ENCODE measurements at places on chromosomes 7 and 10. TPM values are rescaled to one million over a fixed set of nuclear protein-coding genes. Genes with fewer than 3 reads are reported as not detected.

The NOC3L gene
- 26.5 TPM for total RNA-seq

The STEAP4 gene
- total RNA-seq = not detected

GRCh38 chr10:49362596-49363260, 33.2 kb downstream of the DRGX start:
- H3K36me3 ChIP-seq = no peaks in the 10 kb centered on the region
- DNase-seq = no peak
- no peak overlapping the region for H3K27ac ChIP-seq
- peaks cover 7% of the 10 kb centered on the region for H3K27me3 ChIP-seq

- no peaks in the 10 kb centered on the region for H3K4me1 ChIP-seq
- peaks cover 4% of the 10 kb centered on the region for H3K27me3 ChIP-seq
- no peak overlapping the region for H3K27ac ChIP-seq
- H3K4me3 ChIP-seq = no peak overlapping the region
- DNase-seq = no peak
These were observed 18.2 kb downstream of the CALML5 start for GRCh38 chr10:5481121-5481520.

DNA sequence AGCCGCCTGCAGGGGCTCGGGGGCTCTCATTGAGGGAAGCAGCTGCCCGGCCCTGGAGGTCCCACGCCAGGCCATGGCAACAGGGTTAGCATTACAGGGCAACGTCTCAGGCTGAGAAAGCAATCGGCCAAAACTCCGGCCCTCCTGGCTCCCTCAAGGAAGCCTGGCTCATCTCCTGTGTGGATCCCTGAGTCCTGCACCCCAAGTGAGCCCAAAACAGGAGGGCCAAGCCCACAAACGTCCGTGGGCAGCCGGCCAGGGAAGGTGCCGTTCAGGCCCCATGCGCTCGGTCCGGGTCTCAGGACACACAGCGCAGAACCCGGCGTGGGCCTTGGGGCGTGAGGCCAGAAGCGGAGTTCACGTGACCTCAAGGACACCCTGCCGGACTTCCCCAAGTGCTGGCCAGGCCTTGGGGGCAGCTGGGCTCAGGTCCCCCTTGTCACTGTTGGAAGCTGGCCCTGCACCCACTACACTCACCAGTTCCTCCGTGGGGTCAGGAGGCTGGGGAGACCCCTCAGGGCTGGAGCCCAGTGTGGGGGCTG, 8.0 kb upstream of the PWWP2B start:
- H3K27ac ChIP-seq = no peak overlapping the region
- H3K36me3 ChIP-seq = no peaks in the 10 kb centered on the region
- peaks cover 10% of the 10 kb centered on the region for H3K4me1 ChIP-seq
- no peak overlapping the region for H3K4me3 ChIP-seq

DNA sequence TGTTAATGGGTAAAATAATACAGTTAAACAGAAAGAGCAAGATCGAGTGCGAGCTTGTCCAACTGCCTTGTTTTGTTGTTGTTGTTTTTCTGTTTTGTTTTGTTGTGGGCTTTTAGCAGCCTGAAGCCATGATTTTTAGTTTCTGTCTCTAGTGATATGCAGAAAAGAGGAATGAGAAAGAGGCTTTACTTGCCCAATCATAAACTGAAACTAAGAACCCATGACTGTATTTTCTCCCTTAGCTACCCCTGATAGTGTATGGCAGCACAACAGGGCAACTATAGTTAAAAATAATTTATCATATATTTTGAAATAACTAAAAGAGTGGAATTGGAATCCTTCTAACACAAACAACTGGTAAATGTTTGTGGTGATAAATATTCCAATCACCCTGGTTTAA, 493.9 kb downstream of the GLRX3 start:
- H3K36me3 ChIP-seq = no peaks in the 10 kb centered on the region
- no peaks in the 10 kb centered on the region for H3K4me1 ChIP-seq
- no peak overlapping the region for H3K27ac ChIP-seq
- H3K4me3 ChIP-seq = no peak overlapping the region

All from IMR-90 (cell line).